Activated gamma-delta T cell (primary cell): ENCODE measurements at places on chromosomes 12 and 14.

- no peak for DNase-seq
Observed at GRCh38 chr14:100983710-100984109, 80.2 kb upstream of the RTL1 start.

DNA sequence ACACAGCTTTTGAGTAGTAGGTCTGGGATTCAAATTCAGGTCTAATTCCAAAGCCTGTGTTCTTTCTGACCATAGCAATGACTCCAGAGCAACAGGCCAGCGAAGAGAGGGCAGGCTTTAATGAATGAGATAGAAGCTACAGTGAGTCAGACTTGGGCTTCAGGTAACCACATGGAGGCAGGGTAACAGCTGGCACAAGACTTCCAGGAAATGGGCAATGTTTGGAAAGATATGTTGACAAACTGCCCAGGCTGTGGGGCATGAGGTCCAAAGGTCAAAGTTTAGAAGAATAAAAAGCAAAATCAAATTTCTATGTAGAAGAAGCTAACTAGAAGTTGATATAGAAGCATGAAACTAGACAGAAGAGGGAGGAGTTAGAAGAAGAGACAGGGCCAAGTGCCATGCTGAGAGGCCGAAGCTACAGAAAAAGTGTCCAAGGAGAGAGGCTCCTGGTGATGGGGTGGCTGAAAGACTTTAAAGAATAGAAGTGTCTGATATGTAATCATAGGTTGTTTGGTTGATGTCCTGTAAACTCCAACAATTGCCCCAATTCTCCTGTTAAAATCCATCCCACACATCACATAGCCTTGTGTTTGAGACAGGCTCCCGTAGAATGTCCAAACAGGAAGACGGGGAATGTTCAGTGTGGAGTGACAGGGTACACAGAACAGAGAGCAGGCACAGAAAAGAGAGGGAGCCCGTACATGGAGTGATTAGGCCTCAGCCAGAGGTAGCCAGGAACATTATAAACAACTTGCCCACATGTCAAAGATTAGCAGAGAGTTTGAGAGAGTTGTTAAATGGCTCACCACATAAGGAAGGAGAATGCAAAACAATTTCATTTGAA lies 384.7 kb downstream of the CCDC91 start:
- no peak for DNase-seq

GRCh38 chr12:4736091-4736490 lies 15.9 kb downstream of the GALNT8 start:
- DNase-seq = no peak

GRCh38 chr14:77691259-77691658 lies 16.6 kb downstream of the ALKBH1 start:
- DNase-seq = no peak

- DNase-seq = no peak
Observed at GRCh38 chr14:98259881-98260280, 1012.1 kb downstream of the BCL11B start.
